Endothelial cell of umbilical vein (primary cell): ENCODE measurements at places on chromosomes 16 and 17. TPM values are rescaled to one million over a fixed set of nuclear protein-coding genes. Genes with fewer than 3 reads are reported as not detected.

MARVELD3 gene
- total RNA-seq, result not detected in 2 replicates

- DNase-seq, result no peak
Observed at GRCh38 chr17:16923097-16923903, 48.6 kb downstream of the TNFRSF13B start.

KCNH4 gene
- total RNA-seq, result 0.11 TPM in 1 of 2 replicates, not detected in the other

DNA sequence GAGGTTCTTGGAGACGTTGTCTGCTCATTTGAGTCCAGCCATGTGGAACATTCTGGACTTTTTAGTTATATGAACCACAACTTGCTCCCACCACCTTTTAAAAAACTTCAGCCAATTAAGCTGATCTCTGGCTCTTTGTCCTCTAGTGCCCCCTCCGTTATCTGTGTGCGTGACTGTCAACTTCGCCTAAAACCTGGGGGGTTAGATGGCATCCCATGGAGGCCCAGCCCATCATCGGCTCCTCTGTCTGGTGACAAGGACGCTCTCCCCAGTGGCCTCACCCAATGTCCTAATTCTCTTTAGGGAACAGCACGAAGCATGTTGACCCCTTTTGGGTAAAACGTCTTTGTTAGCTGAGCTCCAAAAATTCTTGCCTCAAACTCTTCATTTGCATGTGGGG lies 341.0 kb upstream of the TNRC6C start:
- no peak for DNase-seq

- DNase-seq, result no peak
Observed at GRCh38 chr16:27369806-27370205, 32.2 kb upstream of the IL21R start.

GRCh38 chr17:63165400-63165799 lies 199.4 kb downstream of the TANC2 start:
- no peak for DNase-seq

SPHK1 gene
- total RNA-seq, result 70.7 and 85.6 TPM in 2 replicates

KRT14 gene
- 0.18 and 0.66 TPM in 2 replicates for total RNA-seq

DNA sequence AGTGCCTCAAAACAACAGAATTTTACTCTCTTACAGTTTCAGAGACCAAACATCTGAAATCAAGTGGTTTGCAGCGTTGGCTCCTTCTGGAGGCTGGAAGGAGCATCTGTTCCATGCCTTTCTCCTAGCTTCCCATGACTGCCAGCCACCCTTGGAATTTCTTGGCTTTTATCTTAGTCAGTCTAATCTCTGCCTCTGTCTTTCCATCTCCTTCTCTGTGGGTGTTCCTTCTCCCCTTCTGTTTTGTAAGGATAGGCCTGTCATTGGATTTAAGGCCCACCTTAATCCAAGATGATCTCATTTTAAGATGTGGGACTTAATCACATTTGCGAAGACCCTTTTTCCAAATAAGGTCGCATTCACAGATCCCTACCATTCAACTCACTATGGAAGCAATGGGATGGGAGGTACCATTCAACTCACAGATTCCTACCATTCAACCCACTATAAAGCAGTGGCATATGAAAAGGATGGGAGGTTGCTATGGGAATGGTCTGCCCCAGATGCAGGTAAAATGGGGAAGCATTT lies 321.8 kb downstream of the WWOX start:
- no peak for DNase-seq

ZNRF1 gene
- total RNA-seq, result 33.2 and 34.9 TPM in 2 replicates

GRCh38 chr16:25950586-25951281 lies 259.0 kb downstream of the HS3ST4 start:
- DNase-seq, result no peak

DNA sequence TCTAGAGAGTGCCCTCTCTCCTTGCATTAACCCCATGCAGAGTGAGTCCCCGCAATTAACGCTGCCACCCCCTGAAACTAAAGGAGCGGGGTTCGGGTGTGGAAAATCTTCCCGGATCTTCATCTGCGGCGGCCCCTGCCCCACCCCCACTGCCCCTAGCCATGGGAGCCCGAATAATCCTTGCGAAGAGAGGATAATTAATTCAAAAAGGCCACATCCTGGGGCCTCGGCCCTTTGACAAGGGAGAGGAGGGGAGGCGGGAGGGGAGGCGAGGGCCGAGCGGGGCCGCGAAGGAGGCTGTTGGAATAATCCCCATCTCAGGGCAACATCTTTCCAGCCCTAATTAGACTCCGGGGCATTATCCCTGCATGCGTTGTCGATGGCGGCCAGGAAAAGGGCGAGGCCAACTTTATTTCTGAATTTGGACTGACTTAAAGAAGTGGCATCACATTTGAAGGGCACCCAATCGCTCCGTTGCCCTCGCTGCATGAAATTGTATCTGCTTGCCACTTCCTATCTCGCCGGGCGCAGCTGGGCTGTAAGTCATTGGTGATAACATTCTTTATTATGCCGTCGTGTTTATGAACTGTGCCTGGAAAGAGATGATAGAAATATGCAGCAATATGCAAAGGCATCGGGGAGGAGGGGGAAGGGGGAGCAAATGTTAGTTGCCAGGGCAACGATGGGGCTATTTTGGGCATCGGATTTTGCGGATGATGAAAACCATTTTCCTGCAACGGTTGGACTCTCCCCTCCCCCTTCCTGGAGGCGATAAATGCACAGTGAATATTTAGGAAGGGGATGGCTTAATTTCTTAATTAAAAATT lies 387.1 kb upstream of the TNRC6C start:
- peak; percentile 64 for DNase-seq

DNA sequence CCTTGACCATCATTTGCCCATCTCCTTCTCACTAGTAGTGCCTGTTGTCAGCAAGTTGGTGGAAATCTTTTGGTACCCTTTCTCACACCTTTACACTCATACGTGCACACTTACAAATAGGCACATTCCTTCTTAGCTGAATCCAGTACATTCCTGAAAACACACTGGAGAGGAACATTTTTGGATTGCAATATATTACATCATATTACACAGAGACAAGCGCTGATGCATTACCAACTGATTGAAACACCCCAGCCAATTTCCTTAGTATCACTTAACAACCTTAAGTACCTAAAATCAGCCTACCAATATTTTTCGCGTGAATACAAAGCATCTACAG lies 64.1 kb downstream of the PLCG2 start:
- DNase-seq, result no peak

ZSCAN10 gene
- not detected in 2 replicates for total RNA-seq

DNA sequence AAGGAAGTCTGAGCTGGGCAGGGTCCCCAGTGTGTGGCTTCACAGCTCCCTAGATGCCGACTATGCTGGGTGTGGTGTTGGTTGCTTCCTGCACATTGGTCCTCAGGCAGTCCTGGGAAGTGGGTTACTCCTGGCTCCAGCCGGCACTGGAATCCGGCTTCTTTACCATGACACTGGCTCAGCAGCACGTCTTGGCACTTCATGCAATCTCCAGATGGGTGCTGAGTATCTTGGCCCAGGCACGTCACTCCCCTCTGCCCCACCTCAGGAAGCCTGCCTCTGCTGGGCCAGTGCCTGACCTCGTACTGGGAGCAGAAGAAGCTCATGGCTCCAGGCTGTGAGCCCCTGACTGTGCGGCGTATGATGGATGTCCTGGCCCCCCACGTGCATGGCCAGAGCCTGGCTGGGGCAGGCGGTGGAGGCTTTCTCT lies 24.5 kb downstream of the FCSK start:
- peak; percentile 21 for DNase-seq

P4HB gene
- 872 and 988 TPM in 2 replicates for total RNA-seq

DNA sequence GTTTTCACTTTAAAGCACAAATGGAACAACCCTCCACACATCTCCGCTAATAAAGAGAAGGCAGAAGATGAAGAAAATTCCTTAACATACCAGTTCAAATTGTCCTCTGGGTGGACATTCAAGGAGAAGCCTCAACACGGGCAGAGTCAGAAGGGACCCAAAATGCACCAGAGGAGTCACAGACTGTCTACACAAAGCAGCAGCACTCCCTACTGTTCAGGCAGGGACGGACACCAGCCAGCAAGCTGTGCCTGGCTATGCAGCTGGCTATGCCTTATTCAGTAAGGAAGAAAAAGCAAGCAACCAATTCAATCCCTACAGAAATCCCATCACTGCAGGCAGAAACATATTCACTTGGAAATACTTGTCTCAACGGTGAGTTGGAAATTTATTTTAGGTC lies 8.1 kb downstream of the DNAJC7 start:
- no peak for DNase-seq

DNA sequence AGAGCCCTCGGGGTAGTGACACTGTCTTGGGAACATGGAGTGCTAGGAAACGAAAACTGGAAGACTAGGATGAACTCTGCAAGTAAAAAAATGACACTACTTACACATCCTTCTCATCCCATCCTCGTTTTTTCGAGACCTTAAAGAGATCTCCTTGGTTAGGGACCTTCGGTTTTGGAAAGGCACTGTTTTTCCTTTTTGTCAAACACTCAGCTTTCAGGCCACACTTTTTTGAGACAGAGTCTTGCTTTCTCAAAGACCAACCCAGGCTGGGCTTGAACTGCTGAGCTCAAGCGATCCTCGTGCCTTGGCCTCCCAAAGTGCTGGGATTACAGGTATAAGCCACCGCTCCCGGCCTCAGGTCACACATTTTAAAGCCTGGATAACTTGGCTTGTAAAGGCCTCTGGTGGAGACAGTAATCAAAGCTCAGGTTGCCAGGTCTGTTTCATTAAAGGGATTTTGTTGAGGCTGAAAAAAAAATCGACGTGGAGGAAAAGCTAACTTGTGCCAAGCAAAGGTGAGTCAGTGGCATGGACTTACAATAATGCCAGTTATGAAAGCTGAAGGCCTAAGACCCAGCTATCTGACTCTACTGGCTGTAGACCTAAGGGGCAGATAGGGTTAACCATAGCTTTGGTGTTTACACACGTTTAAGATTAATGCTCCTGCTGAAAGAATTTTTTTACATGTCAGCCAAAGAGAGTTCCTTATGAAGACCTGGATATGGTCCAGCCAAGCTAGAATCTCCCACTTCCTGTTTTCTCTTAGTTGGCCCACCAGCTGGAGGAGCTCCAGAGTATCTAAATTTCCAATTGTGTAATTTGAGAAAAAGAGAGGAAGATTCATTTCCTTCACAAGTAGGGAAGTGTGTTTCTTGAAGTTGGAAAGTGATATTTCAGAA lies 823 bp downstream of the NBR1 start:
- DNase-seq, result peak; percentile 95
